ENCODE measurements at places on chromosomes 3 and 15. TPM values are rescaled to one million over a fixed set of nuclear protein-coding genes. Genes with fewer than 3 reads are reported as not detected.

DUOXA1 gene
- total RNA-seq: 131 TPM

- ATAC-seq: no peak
Measured at GRCh38 chr3:194267744-194268653, 83.1 kb downstream of the CPN2 start.

SLC24A5 gene
- total RNA-seq: not detected

GRCh38 chr3:187507266-187507665 lies 139.1 kb downstream of the RTP4 start:
- ATAC-seq: no peak

- ATAC-seq: no peak
Measured at GRCh38 chr3:197908957-197909701, 40.9 kb upstream of the RPL35A start.

GOLGA8M gene
- total RNA-seq: 0.36 TPM
